ENCODE measurements at places on chromosomes 2 and 18.

GRCh38 chr2:151228847-151229512 is 32.7 kb downstream of the RBM43 start:
- no peak for DNase-seq

- no peak for DNase-seq
Observed at GRCh38 chr2:138190999-138191398, 226.7 kb downstream of the HNMT start.

DNA sequence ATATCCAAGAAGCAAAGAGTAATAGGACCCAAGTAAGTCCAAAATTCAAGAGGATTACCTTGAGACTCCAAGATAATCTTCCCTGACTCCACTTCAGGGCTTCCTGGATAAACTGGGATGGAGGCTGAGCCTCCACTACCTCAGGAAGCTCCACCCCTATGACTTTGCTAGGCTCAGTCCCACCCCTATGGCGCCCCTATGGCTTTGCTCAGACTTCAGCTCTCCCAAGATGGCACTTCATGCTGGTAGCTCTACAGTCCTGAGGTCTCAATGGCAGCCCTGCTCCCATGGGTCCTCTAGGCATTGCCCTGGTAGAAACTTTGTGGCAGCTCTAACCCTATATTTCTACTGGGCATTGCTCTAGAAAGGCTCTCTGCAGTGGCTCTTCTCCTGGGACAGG is 69.9 kb upstream of the CHAC2 start:
- no peak for DNase-seq

DNA sequence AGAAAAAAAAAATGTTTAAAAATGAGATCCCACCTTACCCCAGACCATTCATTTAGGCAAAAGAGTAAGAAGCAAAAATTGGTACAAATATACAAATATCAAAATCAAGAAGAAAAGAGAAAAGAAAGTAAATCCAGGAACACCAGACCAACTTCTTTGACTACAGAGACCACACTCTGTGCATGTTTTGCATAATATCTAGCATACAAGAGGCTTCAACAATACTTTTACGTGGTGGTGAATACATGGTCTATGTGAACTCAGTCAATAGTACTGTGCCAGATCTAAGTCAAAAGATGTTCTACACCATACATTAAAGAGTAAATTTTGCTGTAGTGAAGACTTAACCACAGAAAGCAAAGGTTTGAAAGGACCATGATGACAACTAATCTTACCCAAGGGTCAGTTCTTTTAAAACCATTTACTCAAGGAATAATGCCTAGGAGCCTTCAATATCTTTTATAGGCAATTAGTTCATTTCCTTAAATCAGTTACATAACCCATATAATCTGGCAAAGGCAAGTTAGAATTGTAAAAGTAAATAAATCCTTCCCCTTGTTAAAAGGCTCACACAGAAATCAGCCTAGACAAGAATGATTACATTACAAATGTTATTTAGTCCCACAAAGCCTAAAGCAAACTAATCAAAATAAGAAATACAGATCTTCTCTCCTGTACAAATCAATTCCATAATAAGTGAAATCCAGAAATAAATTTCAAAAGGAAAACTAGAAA is 115.2 kb downstream of the EXOC6B start:
- DNase-seq: no peak

- DNase-seq: no peak
Observed at GRCh38 chr2:187865025-187865424, 310.8 kb upstream of the TFPI start.

DNA sequence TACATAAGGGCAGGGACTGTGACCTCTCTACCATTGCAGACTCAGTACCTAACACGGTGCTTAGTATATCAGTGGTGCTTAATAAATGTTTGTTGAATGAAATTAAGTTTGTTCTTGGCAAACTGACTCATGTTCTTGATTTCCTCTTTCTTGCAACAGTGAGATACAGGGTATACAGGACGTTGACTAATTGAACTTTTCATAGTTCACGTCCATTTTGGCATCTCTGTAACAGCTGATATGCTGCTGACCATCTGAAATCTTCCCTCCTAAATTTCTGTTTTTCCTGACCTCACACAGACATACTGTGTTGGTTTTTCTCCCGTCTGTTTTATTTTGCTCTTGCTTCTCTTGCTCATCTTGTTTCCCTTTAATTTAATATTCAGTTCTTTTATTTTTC is 44.2 kb downstream of the LHCGR start:
- no peak for DNase-seq

DNA sequence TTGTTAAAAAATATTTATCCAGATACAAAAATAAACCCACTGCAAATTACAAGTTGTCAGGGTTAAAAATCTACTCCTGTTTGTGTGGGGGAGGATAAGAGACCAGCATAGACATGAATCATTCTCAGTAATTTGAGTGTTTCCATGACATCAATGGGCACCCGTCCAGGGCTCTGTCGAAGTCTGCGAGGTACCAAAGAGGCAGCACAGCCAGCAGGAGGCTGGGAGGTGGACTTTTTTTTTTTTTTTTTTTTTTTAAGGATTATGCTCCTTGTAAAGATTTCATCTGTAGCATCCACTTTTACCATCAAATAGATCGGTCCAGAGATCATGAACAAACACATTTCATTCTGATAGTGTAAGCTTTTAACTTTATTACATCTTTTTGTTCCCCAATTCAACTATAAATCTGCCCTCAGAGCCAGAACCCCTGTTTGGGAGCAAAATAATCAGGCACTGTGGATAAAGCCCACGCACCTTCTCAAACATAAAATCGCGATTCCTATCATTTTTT is 182.0 kb downstream of the TCF4 start:
- no peak for DNase-seq

GRCh38 chr2:123693836-123694235 is 331.3 kb upstream of the CNTNAP5 start:
- DNase-seq: no peak

DNA sequence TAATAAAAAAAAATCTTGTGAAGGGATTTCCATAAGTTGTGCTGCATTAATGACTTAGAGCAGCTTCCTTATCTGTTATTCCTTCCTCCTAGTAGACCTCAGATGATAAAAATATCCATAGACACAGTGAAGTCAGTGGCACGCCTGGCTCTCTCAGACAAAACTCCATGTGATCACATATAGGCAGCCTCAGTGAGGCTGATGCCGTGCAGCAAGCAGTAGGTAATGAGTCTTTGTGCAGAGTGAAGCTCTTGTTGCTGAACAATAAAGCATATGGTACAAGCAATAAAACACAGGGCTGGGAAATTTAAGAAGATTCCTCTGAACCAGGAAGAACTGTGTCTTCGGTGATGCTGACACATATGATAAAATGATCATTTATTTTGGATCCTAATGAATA is 102.7 kb downstream of the CSRNP3 start:
- no peak for DNase-seq

DNA sequence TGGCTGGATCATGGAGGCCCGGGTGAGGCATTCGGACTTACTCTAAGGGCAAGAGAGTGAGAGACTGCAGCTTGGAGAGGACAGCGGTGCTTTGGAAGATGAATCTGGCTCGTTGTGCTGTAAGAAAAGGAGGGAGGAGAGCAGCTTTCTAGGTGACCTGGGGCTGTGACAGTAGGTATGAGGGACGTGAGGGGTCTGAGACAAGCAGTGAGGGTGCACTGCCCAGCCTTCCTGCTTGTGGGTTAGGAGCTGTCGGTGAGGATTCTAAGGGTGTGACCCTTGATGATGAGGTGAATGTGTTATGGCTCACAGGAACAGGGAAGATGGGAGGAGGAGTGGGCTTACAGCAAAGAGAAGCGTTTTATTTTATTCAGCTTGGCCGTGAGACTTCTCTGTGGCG is 27.1 kb upstream of the RHOB start:
- DNase-seq: no peak

DNA sequence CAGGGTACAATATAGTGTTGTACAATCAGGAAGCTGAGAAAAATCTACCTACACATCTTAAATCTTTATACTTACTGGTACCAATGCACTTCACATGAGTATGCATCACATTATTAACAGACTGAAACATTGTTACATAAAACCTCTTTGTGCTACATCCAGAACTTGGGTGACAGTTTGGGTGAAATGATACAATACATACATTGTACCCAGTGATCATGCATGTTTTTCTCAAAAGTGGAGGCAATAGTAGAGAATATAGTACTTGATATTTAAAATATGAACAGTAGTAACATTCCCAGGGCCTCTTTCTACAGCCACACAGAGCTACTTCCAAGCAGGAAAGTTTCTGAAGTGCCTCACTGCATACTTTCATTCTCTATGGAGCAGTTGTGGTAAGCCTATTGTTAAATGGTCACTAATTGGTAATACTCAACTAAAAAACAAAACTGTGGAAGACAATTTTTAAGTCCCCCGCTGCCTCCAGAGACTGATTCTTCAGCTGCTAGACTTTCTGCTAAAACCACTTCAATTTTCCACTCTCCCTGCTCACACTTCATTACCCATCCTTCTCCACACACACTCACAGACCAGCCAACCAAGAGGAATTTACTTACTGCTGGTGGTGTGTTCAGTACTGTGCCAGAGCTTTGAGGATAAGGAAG is 22.9 kb upstream of the GRB14 start:
- DNase-seq: no peak

DNA sequence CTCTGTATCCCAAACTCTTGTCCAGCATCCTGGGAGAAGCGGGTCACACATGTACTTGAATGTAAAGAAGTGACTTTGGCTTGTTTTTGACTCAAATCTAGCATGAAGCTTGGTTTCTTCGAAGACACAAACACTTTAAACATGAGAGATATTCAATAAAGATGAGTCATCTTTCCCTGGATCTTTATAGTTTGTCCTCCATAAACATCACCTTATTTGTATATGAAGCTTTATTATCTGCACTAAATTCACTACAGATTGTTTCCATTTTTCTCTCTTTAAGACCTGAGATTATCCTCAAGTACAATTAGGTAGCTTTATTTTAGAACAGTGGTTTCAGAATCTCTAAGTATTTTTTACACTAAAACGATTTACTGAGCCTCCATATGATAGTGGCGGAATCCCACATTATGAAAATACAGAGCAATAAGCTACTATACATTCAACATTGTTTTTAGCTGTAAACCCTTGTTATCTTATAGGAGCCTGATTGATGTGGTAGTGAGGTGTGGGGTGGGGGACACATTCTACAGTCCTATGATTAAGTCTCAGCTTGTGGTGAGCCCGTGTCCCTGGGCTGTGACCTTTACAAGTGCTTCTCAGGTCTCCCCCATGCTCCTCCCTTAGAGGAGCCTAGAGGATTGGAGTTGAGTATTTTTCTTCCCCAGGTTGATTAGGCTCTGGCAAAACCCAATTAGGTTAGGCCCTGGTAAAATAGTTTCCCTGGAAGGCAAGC is 79.6 kb upstream of the RAPGEF4 start:
- no peak for DNase-seq

All from AG04449 (cell line).